ENCODE measurements at places on chromosomes 11 and 22.

GRCh38 chr11:62306227-62306626 lies 7.4 kb upstream of the SCGB1D4 start:
- no peak for DNase-seq

DNA sequence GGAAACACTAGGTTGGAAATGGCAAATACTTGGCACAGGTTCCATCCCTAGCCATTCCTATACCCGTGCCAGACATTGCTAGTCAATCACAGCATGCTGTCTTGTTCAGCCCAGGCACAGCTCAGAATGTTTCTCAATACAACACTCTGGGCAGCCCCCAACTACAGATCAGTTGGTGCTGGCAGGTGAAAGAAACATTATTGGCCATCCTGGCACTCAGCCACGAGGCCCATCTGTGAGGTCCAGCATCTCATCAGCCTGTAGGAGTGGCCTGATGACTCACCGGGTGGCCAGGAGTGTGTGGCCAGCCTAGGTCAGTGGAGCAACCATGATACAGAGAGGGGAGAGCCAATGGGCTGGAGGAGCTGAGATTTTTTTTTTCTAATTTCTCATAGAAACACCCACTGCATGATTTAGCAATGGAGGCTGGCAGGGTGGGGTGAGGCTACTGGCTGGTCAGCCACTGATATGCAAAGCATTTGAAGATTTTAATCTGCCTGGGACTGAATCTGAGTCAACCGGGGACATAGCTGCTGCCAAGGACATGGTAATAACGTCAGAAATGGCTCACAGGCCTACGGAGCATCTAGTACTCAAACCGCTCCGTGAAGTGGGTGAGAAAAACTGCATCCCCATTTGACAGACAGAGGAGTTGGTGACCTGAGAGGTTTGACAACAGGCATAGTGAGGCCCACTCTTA lies 5.4 kb downstream of the MYO18B start:
- DNase-seq, result no peak

GRCh38 chr11:91299980-91300379 lies 924.6 kb upstream of the FAT3 start:
- no peak for DNase-seq

- DNase-seq, result no peak
Measured at GRCh38 chr22:18990355-18991137, 54.5 kb upstream of the PRODH start.

Measured in DMS79 treated with DMSO at 0.1 percent for 48 hours (cell line).